ENCODE measurements at places on chromosomes 13 and 19. TPM values are rescaled to one million over a fixed set of nuclear protein-coding genes. Genes with fewer than 3 reads are reported as not detected.
A peak's percentile ranks its signal among the peaks of the same experiment; 100 is the strongest.

DNA sequence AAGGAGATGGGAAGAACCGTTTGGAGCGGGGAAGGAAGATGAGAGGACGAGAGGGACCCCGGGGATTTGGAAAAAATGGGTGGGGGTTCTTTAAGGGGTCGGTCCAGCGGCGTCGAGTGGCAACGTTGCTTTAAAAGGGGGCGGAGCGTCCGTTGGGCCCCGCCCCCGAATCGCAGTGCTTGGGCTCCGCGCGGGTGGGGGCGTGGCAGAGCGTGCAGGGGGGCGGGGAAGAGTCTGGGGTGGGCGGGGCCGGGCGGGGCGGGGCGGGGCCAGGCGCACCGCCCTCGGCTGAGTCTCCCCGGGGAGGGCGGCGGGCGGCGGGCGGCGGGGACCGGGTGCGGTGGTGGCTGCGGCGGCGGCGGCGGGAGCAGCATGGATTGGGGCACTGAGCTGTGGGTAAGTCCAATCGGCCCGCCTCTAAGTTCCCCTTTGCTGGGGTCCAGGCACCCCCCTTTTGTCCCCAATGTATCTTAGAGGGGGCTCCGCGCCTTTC lies at the start of gene TRIP10:
Gene TRIP10, plus strand, starts transcription at position 291 of the 493 bp plus-strand sequence. Its CDS starts 82 bp downstream, at position 373.
- ATAC-seq: peak; percentile 48

GRCh38 chr13:23899555-23899954 lies 2.3 kb upstream of the C1QTNF9B start:
- ATAC-seq: peak; percentile 49

DNA sequence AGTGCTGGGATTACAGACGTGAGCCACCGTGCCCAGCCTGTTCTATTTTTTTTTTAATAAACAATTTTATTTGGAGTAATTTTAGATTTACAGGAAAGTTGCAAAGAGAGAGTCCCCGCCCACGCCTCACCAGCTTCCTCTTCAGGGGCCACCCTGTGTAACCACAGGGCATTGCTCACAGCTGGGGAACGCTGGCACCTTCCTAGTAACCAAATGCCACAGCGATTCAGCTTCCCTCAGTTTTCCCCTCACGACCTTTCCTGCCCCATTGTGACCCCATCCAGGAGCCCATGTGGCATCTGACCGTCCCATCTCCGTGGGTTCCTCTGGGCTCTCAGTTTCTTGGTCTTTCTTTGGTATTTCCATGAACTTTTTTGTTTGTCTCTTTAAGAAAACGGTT lies 83.9 kb downstream of the GNG7 start:
- ATAC-seq: peak; percentile 40

- ATAC-seq: no peak
Observed at GRCh38 chr19:30679153-30679702, 307.0 kb downstream of the ZNF536 start.

- ATAC-seq: no peak
Observed at GRCh38 chr13:23845105-23845725, 44.0 kb downstream of the MIPEP start.

- ATAC-seq: no peak
Observed at GRCh38 chr13:22064854-22065620, 394.2 kb downstream of the FGF9 start.

- ATAC-seq: peak; percentile 23
Observed at GRCh38 chr19:45863840-45864628, at the start of gene FOXA3. Gene FOXA3, plus strand, starts transcription at chr19:45864326. Its CDS starts 131 bp downstream, at chr19:45864457.

DNA sequence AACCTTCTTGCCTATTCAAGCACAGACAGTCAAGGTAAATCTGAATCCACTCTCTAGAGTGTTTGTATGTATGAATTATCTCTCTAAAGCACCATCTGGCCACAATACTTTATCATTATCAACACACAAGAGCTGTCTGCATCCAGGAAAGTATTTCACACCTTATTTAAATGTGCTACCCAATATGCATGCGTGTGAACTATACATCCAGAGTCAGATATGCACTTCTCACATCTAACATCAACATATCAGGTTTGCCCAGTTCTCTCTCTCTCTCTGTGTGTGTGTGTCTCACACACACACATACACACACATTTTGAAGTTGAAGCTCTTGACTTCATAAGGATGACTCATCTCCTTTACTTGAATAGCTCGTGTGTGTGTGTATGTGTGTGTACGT lies 697.5 kb upstream of the PCDH20 start:
- no peak for ATAC-seq

GRCh38 chr13:95660981-95661581 lies 15.9 kb upstream of the DNAJC3 start:
- ATAC-seq: no peak

The ZNF225 gene
- 1.8 TPM for total RNA-seq

The NKPD1 gene
- 1.00 TPM for total RNA-seq

The ZNF221 gene
- total RNA-seq: 0.88 TPM

The ADGRE3 gene
- 0.12 TPM for total RNA-seq

The C1QTNF9 gene
- total RNA-seq: not detected
